ENCODE measurements at places on chromosomes 2 and 18.

GRCh38 chr2:239781454-239781853 is 243.7 kb downstream of the NDUFA10 start:
- no peak for DNase-seq

DNA sequence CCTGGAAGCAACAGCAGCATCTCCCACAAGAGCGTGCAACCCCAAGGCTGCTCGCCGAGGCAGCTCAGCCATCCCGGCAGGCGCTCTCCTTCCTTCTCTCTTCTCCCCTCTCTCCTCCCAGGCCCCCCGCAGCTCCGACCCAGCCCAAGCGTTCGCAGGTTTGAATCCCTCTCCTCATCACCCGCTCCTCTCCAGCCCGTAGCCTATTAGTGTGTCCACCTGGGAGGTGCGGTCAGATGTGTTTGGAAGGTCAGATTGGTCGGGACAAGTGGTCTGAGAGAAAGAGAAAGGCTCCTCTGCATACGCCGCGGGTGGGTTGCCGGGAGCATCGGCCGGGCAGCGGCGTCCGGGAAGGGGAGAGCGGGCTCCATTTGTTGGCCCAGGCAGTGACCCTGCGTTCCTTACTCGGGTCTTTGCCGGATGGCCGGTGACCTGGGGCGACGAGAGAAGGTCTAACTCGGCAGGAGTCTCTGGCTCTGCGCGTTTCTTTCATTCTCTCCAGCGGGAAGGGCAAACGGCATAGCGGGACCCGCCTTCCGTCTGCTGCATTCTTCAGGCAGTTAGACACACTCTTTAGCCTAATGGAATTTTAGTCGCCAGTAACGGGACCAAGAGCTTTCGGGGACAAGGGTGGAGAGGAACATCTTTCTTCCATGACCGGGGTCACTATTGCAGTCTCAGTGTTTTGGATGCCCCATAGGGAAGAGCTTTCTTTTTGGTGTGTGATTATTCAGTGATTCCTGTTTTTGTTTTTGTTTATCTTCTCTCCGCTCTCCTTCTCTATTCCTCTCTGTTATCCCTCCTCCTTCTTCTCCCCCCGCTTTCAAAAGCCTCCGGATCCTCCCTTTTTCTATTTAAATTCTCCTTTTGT is 1.1 kb upstream of the TMEFF2 start:
- peak; percentile 3 for DNase-seq

GRCh38 chr2:226608451-226608850 is 191.2 kb downstream of the IRS1 start:
- DNase-seq = no peak

DNA sequence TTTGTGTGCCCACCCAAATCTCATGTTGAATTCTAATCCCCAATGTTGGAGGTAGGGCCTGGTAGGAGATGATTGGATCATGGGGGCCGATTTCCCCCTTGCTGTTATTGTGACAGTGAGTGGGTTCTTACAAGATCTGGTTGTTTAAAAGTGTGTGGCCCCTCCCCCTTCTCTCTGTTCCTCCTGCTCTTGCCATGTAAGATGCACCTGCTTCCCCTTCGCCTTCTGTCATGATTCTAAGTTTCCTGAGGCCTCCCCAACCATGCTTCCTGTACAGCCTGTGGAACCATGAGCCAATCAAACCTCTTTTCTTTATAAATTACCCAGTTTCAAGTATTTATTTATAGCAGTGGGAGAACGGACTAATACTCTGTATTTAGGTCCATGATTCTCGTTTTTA is 588.1 kb downstream of the DCDC2C start:
- no peak for DNase-seq

DNA sequence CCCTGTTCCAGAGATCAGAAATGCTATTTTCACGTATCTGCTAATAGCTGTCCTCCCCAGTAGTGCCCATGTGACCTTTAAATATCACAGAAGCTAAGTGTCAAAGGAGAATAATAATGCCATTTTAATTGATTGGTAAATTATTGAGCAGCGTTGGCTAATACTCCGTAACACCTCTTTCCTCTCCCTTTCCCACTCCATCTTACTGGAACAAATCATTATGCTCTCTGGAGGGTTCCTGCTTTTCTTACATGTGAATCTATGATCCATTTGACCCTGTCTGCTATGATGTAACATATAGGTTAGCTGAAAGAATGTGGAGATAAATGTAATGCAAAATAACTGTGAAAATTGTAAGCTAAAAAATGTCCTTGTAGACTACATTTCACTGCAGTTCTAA is 383.6 kb upstream of the GYPC start:
- DNase-seq = no peak

DNA sequence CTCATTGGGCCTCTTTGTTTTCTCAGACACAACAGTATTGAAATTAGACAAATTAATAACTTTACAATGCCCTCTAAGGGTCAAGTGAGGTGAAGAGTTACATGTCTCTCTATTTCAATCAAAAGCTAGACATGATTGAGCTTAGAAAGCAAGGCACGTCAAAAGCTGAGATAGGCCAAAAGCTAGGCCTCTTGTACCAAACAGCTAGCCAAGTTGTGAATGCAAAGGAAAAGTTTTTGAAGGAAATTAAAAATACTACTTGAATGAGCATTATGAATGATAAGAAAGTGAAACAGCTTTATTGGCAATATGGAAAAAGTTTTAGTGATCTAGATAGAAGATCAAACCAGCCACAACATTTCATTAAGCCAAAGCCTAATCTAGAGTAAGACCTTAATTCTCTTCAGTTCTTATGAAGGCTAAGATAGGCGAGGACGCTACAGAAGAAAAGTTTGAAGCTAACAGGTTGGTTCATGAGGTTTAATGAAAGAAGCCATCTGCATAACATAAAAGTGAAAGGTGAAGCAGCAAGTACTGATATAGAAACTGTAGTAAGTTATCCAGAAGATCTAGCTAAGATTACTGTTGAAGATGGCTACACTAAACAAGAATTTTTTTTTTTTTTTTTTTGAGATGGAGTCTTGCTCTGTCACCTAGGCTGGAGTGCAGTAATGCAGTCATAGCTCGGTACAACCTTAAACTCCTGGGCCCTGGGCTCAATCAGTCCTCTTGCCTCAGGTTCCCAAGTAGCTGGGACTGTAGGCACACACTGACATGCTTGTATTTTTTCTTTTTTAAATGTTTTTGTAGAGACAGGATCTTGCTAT is 65.5 kb downstream of the FAM117B start:
- no peak for DNase-seq

GRCh38 chr2:138534791-138535190 is 33.2 kb downstream of the SPOPL start:
- DNase-seq = no peak

DNA sequence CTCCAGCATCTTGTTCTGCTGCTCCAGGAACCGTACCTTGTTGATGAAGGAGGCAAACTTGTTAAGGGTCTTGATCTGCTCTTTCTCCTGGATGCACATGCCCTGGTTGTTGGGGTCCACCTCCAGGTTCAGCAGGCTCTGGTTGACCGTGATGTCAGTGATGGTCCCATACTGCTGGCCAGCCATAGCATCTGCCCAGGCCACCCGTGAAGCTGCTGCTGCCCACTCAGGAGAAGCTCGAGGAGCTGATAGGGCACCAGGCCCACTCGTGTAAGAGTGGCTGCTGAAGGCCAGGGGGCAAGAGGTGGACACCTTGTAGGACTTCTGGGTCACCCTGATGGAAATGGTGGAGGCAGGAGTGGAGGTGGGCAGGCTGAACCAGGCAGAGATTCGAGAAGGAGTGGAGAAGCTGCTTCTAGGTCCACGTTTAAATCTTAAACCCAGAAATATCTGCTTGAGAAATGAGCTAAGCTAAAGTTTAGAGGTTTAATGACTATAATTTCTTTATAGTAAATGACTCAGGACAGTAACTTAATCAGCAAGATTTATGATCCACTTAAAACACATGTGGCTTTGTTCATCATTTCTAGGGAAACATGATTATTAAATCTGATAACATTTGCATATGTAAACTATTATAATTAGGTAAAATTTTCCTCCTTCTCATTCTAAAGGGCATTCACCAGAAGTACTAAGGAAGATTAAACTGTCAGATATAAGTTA is 358.7 kb upstream of the SETBP1 start:
- no peak for DNase-seq

DNA sequence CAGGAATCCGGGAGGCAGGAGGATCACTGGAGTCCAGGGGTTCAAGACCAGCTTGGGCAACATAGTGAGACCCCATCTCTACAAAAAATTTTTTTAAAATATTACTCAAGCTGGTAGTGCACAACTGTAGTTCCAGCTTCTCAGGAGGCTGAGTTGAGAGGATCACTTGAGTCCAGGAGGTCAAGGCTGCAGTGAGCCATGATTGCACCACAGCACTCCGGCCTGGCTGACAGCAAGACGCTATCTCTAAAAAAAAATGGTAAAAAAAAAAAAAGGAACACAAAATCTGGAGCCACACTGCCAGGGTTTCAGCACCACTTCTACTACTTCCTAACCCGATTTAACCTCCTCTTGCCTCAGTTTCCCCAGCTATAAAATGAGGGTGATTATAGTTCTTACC is 57.0 kb downstream of the STEAP3 start:
- no peak for DNase-seq

DNA sequence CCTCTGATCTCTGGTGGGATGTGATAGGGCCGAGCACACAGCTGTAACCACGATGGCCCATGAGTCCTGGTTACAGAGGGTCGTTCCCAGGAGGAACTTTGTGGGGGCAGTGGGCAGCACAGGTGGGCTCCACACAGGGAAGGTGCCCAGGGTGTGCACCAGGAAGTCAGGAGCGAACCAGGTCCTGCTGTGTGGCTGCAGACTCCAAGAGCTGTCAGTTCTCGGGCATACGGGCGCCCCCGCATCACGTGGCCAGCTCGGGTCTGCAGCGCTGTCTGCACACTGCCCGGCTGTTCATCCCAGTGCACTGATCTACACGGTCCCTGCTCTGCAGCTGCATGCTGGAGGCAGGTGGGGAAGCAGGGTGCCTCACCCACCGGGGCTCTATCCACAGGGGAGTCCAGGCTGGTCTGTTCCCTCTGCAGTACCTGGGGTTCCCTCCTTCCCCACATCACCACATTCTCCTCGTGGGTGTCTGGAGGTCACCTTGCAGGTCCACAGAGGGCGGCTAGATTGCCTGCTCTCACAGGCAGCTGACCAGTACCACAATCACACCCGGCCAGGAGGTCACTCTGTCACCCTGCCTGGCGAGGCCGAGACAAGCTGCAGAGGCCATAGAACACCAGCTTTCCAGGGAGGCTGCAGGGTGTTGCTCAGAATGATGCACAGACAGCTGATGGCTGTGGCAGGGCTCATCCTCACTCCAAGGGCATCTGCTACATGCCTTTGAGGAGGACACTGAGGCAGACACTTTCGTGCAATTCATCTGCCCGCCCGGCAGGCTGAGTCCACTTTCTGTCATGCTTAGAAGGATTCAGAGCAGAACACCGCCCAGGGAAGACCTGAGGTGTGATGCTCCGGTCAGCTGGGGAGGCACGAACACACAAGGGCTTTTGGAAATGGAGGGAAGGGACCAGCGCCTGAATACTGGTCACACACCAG is 202.7 kb downstream of the EIPR1 start:
- no peak for DNase-seq

GRCh38 chr18:63192126-63192884 is 127.3 kb downstream of the BCL2 start:
- DNase-seq = peak; percentile 63

GRCh38 chr2:9095690-9096089 is 92.2 kb upstream of the MBOAT2 start:
- peak; percentile 67 for DNase-seq

GRCh38 chr18:45449418-45450227 is 165.7 kb upstream of the SLC14A2 start:
- DNase-seq = no peak

DNA sequence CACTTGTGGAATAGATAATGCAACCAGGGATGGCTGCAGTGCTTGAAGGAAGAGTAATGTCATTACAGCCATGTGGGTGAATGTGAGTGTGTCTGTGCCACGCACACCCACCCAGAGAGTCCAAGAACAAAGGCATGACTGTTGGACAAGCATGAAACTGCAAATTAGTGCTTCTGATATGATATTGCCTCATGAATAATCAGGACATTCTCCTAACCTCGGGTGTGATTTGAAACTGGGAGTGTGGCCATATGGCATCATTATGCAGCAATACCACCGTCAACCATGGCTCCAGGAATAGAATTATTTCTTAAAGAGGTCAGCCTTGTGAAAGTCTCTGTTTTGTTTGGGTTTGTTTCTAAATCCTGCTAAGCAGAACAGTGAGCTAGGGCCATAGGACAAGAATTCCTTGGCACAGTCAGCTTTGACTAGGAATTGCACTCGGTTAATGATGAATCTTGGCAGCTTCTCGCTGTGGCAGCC is 678.0 kb upstream of the RAB6C start:
- no peak for DNase-seq

DNA sequence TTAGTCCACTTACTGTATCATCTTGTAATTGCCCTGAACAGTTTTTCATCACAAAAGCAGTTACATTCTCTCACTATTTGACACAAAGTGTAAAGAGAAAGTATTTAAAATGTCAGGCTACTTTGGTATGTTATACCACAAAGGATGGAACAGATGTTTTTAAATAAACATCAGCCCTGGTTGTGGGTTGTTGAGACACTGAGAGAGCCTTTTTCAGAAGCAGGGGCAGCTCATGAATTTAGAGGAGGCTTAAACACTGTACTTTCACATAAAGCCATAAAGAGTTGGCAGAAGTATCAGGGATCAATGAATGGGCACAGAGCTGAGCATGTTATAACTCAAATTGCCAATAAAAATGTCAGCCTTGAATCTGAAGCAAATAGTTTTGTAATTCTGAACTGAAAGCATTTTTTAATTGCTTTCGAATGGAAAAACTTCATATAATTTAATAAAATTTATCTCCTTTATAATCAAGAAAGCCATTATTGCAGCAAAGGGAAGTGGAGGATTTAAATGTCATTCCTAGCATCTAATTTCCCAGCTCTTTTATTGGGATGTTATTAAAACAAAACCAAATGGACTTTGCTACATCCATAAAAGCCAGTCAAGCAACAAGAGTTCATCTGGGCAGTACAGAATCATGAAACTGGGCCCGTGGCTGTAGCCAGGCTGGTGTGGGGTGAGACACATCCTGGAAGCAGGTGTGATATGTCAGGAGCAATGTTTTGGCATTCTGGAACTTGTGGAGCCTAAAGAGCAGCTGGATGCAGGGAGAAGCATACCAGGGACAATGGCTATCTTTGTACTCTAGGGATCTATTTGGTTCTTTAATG is 95.1 kb upstream of the NT5C1B start:
- no peak for DNase-seq

GRCh38 chr2:179981085-179981484 is 26.0 kb downstream of the CWC22 start:
- DNase-seq = no peak

DNA sequence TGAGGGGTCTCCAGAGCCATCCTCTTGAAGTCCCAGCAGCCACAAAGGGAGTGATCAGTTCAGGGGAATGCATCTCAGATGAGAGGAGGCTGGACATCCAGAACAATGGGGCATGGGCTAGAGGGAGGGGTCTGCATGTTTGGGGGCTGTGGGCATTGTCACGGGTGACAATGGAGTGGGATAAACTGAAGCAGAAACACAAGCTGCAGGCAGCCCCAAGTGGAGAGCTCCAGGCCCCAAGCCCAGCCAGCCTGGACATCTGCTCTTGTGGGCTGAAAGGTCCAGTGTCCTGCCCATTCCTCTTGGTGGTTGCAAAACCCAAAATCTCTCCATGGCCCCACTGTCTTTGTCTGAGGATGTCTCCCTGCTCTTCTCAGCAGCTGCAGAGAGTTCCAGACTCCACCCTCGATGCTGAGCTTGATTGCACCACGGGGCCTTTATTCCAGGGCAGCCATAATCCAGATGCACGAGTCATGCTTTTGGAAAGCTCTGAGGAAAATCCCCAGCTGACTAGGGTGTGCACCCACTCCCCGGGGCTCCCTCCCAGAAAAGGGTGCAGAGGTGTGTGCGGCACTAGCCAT is 149.4 kb downstream of the TNS1 start:
- no peak for DNase-seq

- no peak for DNase-seq
Observed at GRCh38 chr2:215358891-215359575, 47.2 kb downstream of the ATIC start.
